ENCODE measurements at places on chromosomes 1 and 21.

DNA sequence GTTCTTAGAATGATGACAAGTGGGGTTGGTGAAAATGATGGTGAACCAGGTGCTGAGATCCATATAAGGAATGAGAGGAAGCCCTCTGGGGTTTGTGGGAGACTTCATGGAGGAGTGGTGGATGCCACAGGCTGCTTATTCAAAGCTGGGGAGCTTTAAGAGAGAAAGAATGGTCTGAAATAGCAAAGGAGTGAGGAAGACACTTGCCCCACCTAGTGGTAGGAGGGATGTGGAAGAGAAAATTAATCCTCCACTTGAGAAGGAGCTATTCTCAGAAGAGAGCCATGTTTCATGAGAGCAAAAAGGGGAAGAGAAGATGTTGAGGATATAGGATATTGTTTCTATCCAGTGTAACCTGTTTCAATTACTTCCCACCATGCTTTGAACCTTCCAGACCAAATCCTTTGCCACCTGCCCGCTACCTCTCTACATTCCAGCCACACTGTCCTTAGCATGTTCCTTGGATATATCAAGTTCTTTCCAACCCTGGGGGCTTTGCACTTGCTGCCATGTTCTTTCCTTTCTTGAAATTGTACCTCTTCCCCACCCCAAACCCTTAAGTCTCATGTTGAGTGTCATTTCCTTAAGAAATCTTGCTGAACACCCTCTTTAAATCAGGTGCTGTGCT is 19.6 kb upstream of the ZNF648 start:
- DNase-seq: no peak

DNA sequence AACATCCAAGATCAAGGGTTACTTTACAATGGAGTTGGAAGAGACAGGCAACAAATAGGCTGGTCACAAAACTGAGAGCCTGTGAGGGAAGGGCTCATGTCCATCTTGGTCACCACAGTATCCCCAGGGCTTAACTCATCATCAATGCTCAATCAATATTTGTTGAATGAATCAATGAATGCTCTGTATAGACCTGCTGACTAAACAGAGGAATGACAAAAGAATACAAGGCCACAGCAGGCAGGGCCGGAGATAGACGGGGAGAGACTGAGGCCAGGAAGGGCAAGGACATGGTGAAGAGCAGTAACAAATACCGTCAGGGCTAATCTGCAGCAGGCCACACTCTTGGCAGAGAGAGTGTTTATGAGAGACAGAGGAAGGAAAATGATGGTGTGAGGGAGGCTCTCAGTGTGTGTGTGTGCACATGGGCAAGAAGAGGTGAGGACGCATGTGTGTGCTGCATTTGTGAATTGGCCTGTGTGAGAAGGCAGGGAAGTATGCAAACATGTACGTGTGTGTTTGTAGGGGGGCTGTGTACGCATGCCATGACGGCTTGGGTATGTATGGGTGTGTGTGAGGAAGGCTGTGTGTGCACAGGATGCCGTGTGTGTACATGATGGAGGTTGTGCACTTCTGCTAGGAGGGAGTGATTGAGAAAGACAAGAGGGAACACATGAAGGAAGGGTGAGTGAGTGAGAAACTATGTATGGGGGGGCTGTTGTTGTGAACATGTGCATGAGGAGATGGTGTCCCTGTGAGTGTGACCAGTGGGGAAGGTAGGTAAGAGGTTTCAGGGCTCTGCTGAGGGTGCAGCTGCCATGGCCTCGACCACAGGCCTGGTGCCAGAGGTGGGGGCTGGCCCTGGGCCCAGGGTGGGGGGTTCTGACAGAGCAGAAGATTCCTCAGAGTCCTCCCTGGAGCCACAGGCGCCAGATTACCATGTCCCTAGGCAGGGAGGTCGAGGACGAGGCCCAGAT is 15.4 kb downstream of the AHDC1 start:
- no peak for DNase-seq

- no peak for DNase-seq
These were observed 44.2 kb downstream of the ARHGEF11 start for GRCh38 chr1:157001304-157001703.

DNA sequence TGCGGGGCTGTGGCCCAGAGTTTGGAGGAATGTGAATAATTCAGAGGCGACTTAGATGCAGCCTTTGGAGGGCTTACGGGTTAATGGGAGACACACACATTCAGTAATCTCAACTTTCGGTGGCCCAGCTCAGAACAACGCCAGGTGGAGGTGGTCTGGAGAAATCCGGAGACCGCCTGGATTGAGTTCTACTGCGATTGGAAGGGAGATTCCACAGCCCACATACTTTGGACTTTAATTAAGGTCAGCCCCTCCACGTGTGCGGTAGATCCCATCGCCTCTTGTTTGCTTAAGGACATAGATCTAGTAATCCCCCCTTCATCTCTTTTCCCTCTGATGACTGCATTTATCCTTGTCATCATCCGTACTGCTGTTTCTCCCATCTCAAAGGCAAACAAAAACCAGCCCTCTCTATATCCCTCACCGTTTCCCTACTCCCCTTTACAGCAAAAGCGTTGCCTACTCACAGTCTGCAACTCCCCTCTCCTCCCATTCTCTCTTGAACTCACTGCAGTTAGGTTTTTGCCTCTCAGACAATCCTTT is 720 bp upstream of the BSDC1 start:
- DNase-seq: no peak

DNA sequence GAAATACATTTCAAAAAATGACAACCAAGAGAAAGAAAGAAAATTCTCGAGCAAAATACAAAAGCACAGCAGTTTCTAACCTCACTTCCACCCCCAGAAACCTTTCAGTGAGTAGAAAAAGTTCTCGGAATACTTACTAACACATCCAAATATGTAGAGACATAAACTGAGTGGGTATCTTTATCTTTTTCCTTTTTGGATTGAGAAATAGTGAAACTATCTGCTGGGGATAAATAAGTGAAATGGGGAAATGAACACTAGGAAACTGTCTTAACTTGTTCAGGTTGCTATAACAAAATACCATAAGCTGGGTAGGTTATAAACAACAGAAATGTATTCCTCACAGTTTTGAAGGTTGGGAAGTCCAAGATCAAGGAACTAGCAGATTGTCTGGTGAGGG is 72.0 kb downstream of the VCAM1 start:
- no peak for DNase-seq

- no peak for DNase-seq
These were observed 839.1 kb upstream of the ADGRL2 start for GRCh38 chr1:80961464-80962190.

DNA sequence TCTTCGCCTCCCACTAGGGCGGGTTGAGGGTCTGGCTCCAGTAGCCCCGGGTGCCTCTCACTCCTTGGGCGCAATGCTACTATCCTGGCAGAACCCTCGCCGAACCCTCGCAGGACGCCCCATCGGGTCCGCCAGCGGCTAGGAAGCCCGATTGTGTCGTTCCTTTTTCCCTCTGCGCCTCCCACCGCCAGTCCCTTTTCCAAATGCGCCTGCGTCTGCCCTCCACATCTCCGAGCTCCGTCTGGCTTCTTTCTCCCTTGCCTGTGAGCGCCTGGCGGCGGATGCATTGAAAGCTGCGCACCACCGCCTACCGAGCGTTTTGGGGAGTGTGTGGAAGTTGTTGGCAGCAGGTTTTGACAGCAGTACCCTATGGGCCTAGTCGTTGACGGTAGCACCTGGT is 1.0 kb upstream of the DIRAS3 start:
- DNase-seq: no peak

GRCh38 chr1:117032266-117032665 is 27.9 kb upstream of the TTF2 start:
- DNase-seq: no peak

- no peak for DNase-seq
These were observed 14.9 kb upstream of the SMIM12 start for GRCh38 chr1:34874296-34874952.
